Cortex of kidney (tissue), 1 donor: ENCODE measurements at places on chromosomes 5 and 9.

- no peak for DNase-seq
Measured at GRCh38 chr9:12416716-12417115, 276.5 kb upstream of the TYRP1 start.

DNA sequence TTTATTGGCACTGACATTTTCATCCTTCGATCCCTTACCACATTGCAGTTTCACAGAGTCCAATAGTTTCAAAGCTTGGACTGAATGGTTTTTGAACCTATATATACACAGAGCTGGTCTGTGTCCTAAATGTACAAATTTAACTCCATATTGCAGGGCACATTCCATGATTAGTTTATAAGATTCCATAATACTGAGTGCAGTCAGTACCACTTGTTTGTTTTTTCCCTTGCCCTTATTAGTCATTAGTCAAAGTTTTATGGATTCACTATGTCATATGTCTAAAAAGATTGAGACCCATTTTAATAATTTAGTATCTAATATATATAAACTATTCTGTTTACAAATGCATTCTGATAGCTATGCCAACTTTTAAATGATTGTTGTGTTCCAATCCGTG, 654.8 kb upstream of the MEF2C start:
- DNase-seq: no peak

DNA sequence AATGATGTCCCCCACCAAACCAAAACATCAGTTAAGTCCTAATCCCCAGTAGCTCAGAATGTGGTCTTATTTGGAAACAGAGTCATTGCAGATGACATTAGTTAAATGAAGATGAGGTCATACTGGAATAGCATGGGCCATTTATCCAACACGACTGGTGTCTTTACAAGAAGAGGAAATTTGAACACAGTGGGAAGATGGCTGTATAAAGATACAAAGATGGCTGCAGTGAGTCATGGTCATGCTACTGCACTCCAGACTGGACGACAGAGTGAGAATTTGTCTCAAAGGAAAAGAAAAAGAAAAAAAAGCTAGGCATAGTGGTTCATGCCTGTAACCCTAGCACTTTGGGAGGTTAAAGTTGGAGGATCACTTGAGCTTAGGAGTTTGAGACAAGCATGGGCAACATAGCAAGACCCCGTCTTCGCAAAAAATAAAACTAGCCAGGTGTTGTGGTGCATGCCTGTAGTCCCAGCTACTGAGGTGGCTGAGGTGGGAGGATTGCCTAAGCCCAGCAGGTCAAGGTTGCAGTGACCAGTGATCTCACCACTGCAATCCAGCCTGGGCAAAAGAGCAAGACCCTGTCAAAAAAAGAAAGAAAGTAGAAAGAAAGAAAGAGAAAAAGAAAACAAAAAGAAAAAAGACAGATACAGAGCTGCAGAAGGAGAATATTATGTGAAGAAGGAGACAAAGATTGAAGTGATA, 130.0 kb upstream of the CDKN2B start:
- DNase-seq: no peak

GRCh38 chr5:72702881-72703434, 113.5 kb upstream of the TNPO1 start:
- no peak for DNase-seq

- no peak for DNase-seq
Measured at GRCh38 chr5:17794815-17795214, 160.6 kb downstream of the TAF11L14 start.

GRCh38 chr9:78542491-78543181, 245.7 kb downstream of the PSAT1 start:
- DNase-seq: no peak

DNA sequence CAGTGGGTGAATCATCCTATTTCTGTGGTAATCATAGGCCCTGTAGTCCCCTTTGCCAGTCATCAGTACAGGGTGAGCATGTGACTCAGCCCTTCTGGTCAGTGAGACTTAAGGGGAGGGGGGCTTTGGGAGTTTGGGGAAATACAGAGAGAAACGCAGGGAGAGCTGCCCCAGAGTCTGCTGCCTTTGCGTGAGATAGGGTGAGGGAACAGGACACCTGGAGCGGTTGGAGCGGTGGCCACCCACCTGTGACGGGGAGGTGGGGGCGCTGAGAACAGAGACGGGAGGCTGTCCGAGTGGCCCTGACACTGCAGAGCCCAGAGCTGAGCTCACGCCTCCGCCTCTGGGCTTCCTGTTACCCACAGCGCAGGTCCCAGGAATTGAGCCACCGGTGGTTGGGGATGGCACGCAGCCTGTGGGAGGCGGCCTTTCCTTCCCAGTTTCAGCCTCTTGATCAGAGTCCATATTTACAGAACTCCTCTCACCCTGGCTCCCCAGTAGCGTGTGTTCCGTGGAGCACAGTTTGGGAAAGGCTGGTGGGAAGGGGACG, 92.0 kb upstream of the ERCC6L2 start:
- no peak for DNase-seq

DNA sequence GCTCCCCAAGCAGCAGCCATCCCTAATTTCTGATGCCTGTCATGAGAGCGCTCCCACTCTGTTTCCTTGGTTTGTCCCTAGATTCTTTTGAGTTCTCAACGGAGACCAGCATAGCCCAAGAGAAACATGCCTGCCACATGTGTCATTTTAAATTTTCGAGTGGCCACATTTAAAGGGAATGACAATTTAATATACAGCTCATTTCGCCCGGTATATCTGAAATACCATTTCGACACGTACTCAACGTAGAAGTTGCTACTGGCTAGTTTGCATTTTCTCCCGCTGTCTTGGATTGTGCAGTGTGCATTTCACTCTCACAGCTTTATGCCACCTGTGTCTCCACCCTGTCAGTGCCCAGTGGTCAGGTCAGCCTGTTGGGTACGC, 21.0 kb downstream of the LPCAT1 start:
- no peak for DNase-seq

GRCh38 chr9:108537756-108538155, 318.0 kb downstream of the ACTL7B start:
- DNase-seq: no peak

GRCh38 chr5:180120237-180121101, 48.9 kb upstream of the RNF130 start:
- no peak for DNase-seq

DNA sequence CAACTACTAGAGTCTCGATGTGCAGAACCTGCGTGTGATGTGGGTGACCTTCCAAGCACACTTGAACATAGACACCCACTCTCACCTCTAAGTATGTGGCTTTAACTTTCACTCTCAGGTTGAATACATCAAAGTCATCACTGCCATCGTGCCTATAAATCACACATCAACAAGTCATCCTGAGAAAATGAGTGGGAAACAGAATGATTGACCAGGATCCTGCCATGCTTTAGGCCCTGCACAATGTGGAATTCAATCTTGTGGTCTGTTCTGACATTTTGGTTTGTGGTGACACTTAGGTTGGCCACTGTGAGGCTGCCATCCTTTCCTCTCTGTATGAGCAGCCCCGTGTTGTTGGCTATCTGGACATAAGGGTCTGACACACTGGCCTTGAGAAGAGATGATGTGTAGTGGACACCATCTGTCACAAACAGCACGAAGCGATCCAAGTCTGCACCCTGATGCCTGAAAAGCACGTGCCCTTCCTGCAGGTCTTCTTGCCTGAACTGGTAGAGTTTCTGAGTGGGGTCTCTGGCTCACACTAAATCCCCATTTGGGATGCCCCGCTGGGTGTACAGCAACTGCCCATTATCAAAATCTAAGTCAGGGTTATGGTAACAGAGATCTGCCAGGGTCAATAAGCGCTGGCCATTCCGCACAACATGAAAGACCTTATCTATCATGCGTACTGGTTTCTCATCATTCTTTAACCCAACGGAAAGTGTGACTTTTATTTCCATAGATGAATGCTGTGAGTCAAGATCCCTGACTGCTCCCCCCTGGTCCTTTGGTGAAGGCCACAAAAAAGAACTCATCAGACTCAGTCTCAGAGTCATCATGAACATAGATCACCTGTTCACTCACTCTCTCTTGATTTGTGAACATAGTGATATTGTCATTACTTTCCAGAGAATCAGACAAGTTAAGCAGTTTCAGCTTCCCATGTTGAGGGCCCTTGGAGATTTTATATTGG, 116.6 kb downstream of the ESM1 start:
- DNase-seq: no peak

GRCh38 chr5:31867219-31867618, 228.3 kb downstream of the PDZD2 start:
- DNase-seq: no peak

- no peak for DNase-seq
Measured at GRCh38 chr5:35789732-35790456, 66.8 kb upstream of the IL7R start.

- DNase-seq: no peak
Measured at GRCh38 chr5:6710070-6710469, 3.2 kb upstream of the TENT4A start.

DNA sequence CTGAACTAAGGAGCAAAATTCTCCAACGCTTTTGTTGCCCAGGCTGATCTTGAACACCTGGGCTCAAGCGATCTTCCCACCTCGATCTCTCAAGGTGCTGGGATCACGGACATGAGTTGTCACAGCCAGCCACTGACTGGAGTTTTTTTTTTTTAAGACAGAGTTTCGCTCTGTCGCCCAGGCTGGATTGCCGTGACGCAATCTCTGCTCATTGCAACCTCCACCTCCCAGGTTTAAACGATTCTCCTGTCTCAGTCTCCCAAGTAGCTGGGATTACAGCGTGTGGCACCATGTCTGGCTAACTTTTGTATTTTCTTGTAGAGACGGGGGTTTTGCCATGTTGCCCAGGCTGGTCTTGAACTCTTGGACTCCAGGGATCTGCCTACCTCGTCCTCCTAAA, 58.2 kb downstream of the EHMT1 start:
- DNase-seq: no peak

DNA sequence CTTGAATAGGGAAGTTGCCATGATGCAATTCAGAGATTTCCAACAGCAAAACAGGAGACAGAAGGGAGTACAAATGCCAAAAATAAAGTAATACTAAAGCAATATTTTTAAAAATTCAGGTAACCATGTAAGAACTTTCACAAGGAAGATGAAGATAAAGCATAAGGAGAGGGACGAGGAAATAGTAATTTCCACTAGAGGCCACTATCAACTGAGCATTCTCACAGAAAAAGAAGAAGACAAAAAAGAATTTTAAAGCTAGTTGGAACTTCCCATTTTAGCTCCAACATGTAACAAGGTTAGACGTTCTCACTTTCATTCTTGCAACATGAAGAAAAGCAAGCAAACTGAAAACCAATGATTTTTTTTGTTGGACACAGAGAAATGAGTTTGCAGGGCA, 779.9 kb upstream of the CDH6 start:
- no peak for DNase-seq

DNA sequence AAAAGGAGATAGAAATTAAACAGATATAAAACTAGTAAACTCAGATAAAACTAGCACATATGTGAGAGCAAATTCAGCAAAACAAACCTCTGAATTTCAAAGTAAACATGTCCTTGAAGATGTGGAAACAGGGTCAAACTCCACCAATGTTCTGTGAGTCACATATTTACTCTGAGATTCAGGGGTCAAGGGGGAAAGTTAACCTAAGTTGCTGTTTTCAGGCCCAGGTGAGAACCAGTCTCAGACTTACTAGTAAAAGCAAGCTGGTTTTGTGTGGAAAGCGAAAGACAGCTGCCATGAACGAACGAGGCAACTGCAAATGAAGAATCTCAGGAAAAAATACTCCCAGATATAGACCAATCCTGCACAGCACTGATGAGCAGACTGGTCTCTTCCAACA, 29.0 kb downstream of the PSMB7 start:
- no peak for DNase-seq

DNA sequence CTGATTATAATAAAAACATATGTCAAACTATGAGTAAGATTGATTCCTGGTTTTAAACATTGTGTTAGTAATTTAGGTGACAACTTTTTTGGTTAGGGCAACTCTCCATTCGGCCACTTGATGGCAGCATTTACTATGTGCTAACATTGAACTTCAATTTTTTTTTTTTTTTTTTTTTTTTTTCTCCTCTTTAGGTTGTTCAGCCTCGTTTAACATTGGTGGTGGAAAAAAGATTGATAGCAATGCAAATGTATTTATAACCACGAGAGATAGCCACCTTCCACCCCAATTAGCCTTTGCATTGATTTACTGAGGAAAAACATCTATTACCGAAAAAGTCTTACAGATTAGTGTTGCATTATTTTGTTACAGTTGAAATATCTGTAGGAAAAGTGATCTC, 159.1 kb downstream of the CSNK1G3 start:
- no peak for DNase-seq

- no peak for DNase-seq
Measured at GRCh38 chr5:122101636-122102285, 23.7 kb upstream of the LOX start.

DNA sequence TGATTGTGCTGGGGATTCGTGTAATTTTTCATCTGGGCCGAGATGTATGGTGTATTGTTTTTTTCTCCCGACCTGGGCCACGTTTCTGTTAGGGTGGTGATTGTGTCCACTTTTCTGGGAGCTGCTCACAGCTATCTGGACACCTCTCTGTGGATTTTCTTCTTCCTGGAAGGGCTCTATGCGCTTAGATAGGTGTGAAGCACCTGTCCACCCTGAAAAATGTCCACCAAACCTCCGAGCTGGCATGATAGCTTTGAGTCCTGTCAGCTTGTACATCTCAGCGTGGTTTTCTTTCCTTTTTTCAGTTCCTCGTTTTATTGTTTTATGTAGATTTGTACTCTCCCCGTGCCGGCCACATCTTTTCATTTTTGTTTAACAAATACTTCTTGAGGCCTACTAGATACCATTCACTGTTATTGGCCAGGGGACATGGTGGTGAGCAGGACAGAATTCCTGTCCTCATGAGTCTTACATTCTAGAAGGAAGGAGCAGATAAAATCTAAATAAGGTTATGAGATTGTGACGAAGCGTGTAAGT, 1.1 kb downstream of the UGCG start:
- no peak for DNase-seq

- no peak for DNase-seq
Measured at GRCh38 chr5:149580808-149581191, 498 bp upstream of the ARHGEF37 start.

GRCh38 chr9:87543251-87543650, 45.6 kb downstream of the DAPK1 start:
- DNase-seq: no peak

DNA sequence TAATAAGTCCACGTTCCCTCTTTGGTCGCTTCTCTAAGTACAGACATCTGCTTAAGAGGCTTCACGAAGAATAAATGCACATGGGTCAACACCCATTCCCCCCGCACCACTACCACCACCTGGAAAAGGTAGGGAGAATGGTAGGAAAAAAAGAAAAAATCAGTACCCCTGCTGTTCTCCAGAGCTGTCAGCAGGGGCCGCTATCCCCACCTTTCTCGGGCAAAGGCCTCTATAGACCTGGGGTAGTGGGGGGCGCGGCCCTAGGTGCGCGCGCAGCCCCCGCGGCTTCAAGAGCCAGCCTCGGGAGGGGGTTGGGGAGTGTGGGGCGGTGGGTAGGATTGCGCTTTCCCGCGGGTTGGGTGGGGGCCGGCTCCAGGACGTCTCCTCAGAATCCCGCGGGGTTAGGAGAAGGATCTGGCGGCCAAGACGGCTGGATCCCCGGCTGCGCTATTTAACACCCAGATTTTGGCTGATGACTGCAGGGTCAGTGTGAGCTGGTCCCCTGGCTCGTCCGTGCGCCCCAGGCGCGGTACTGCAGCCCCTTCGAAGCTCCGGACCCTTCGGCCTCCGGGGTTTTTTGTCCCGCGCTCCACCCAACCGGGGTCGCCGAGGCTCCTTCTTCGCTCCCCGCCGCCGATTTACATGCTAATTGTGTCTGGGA, 1.6 kb upstream of the SEMA6A start:
- DNase-seq: no peak
